Right cardiac atrium (tissue), 5 donors: ENCODE measurements at places on chromosomes 16 and 17. TPM values are rescaled to one million over a fixed set of nuclear protein-coding genes. Genes with fewer than 3 reads are reported as not detected.

Gene KRTAP9-4
- not detected for total RNA-seq

- no peak for DNase-seq
Observed at GRCh38 chr17:42305543-42306384, 17.5 kb downstream of the STAT5A start.

- DNase-seq, result no peak
Observed at GRCh38 chr17:71081666-71082065, 912.3 kb downstream of the KCNJ2 start.

Gene GSPT1
- total RNA-seq, result 99.1 TPM

GRCh38 chr16:2493605-2494004 is 18.7 kb downstream of the TBC1D24 start:
- peak; percentile 32 for DNase-seq
